ENCODE measurements at places on chromosomes 5 and 9.

GRCh38 chr9:114633438-114634089 lies 22.5 kb downstream of the TMEM268 start:
- DNase-seq: no peak

- no peak for DNase-seq
Observed at GRCh38 chr5:132274050-132274792, 16.7 kb downstream of the PDLIM4 start.

DNA sequence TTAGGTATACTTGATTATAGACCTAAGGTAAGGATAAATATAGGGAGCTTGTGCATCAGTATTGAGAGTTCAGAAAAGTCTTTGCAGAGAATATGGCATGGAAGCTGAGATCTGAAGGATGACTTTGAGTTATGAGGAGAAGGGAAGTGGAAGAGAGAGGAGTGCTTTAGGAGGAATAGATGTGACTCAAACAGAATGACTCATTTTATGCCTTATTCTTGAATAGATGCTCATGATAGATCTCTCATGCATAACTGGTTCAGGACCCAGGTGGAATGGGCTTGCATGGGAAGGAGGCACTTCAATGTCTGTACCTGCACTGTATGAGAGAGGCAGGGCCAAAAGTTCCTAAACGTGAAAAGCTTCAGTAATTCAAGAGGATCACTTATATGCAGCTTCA lies 103.3 kb downstream of the CWC27 start:
- no peak for DNase-seq

DNA sequence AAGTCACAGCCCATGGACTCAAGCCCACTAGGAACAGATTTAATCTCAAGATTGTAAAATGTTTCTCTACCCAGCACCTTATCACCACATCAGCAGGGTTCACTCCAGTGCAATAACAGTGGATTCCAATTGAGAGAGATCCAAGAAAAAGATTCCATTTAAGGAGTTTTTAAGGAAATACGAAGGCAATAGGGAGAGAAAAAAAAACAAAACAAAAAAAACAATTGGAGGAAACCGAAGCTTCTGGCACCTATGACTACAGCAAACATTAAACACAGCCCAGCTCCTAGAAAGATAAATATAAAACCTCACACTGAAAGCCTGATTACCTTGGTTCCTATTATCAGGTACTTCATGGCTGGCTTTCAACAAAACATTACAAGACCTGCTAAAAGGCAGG lies 192.7 kb downstream of the DAB2IP start:
- DNase-seq: no peak
